ENCODE measurements at places on chromosomes 6 and 20.

DNA sequence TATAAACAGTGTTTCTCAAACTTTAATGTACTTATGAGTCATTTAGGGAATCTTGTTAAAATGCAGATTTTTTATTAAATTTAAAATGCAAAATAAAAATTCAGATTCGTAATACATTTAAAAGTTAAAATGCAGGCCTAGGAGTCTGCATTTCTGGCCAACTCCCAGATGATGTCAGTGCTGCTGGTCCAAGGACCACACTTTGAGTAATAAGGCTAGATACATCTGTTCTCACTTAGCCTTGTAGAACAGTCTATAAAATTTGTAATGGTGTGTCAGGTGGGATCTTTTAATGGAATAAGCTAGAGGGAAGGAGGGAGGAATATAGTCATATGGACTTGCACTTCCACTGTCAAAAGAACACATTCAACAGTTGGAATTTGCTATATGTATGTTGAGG lies 295.6 kb upstream of the BMP2 start:
- no peak for DNase-seq

DNA sequence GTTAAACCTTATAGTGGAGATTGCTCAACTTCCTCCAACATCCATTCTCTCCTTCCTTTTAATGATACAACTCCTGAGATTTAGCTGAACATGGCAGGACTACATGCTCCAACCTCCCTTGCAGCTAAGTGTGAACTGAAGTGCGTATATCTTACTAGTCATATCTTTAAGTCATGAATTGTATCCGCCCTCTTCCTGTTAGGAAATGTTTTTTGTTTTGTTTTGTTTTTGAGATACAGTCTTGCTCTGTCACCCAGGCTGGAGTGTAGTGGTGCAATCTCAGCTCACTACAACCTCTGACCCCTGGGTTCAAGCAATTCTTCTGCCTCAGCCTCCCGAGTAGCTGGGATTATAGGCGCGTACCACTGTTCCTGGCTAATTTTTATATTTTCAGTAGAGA lies 8.8 kb upstream of the OSTM1 start:
- no peak for DNase-seq

GRCh38 chr6:126444659-126445273 lies 104.9 kb downstream of the CENPW start:
- DNase-seq = no peak

DNA sequence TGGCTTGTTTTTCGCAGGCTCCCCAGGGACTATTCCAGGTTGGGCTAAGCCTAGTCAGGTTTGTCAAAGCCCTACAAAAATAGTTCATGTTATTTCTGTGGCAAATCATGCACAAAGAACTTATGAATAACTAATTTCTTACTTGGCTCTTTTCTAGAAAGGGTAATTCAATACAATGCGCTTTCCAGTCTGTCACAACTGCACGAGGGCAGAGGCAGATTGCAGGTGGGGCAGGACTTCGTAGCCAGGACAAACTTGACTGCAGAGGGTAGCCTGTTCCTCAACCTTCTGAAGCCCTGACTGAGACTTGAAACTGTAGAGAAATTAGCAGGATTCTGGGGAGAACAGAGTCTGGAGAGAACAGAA lies 253.5 kb downstream of the QKI start:
- no peak for DNase-seq

GRCh38 chr20:13865791-13866351 lies 81.0 kb downstream of the NDUFAF5 start:
- no peak for DNase-seq

DNA sequence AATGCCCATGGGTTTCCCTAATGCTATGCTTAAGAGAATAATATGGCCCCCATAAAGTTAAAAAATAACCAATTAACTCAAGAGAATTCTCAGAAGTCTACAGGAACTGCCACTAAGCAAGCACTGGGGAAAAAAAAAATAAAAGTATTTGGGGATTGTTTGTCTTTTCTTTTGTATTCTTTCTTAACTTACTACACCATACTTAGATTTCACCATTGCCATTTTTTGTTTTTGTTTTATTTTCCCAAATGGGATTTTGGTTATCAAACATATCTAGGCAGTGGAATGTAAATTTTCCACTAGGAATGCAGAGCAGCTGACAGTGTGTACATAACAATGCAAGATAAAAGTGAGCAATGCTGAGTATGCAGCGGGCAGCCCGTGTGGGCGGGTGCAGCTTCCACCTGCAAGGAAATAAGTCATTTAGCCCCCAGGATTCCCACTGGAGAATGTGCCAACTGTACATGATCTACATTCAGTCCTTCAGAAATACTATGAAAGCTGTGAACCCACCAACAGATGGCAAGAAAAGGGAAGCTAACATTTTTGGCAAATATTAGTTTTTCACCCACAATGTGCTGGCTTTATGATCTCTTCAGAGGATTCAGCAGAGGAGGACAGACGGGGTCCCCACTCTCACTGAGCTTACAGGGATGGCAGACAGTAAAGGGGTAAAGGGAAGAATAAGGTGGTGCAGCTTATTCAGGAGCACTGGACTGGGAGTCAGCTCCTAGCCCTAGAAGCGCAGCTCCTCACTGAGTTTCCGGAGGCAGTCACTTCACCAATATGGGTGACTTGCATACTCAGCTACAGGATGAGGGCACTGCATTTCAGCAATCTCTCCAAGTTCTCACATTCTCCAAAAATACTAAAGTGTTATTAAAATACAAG lies 44.4 kb downstream of the DCDC2 start:
- DNase-seq = no peak

GRCh38 chr20:25077610-25078169 lies 4.3 kb downstream of the VSX1 start:
- peak; percentile 52 for DNase-seq

DNA sequence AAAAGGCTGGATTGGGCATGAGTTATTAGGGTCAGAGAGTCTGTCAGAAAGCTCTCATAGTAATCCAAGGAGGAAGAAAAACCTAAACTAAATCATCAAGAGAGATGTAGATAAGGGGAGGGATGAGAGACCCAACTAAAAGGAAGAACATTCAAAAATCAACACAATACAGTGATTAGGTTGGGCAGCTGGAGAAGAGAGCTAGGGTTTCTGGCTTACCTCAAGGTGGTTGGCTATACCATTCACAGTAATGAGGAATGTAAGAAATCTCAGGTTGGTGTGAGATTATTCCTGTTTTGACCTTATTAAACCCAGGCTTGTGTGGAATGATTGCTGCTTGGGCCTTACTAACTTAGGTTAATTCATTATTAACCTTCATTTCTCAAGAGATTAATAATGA lies 6.2 kb upstream of the COX7A2 start:
- DNase-seq = no peak

DNA sequence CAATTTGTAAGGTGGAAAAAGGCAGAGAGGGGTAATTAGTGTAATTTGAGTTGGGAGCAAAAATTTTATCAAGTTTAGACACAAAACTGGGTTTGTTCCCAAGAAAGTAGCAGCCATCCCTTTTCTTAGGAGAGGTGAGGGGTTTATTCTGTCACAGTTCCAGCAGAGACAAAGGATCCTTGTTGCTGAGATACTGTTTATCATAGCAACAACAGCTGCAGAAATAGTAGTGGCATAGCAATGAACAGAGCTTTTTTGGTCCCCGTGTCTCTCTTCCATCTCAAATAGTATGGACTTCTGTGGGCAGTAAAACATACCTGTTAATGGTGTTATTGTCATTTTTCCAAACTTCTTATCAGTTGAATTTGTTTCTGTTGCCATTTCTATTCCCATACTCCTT lies 23.9 kb downstream of the ZKSCAN8 start:
- no peak for DNase-seq

- DNase-seq = no peak
Observed at GRCh38 chr6:124873066-124873410, 89.2 kb upstream of the RNF217 start.

- peak; percentile 36 for DNase-seq
Observed at GRCh38 chr6:85126485-85127167, 323.3 kb upstream of the NT5E start.

- DNase-seq = no peak
Observed at GRCh38 chr20:47097691-47098622, 203.3 kb downstream of the EYA2 start.

Measured in head of caudate nucleus (tissue), 42 donors.